ENCODE measurements at places on chromosomes 16 and 17. TPM values are rescaled to one million over a fixed set of nuclear protein-coding genes. Genes with fewer than 3 reads are reported as not detected.

The SNAI3 gene
- not detected for total RNA-seq

The NDUFAB1 gene
- 193 TPM for total RNA-seq

The C16orf89 gene
- total RNA-seq, result not detected

The NME1 gene
- total RNA-seq, result 671 TPM

The KCNH6 gene
- total RNA-seq, result not detected

The PPY gene
- total RNA-seq, result not detected

The KRTAP4-3 gene
- not detected for total RNA-seq

The RANBP10 gene
- total RNA-seq, result 9.5 TPM

The SLC16A13 gene
- 8.1 TPM for total RNA-seq

The MT2A gene
- total RNA-seq, result 2,109 TPM

The SCIMP gene
- not detected for total RNA-seq

The GRB7 gene
- total RNA-seq, result 2.8 TPM

The YBX2 gene
- 0.52 TPM for total RNA-seq

The ADAD2 gene
- total RNA-seq, result not detected

The PIPOX gene
- total RNA-seq, result 0.21 TPM

The DPEP2 gene
- total RNA-seq, result not detected

The ARHGDIG gene
- 3.2 TPM for total RNA-seq

The FZD2 gene
- 26.6 TPM for total RNA-seq

The CDH5 gene
- total RNA-seq, result 0.23 TPM

The C16orf46 gene
- 1.1 TPM for total RNA-seq

The SUZ12 gene
- total RNA-seq, result 18.9 TPM

The NHERF2 gene
- total RNA-seq, result 66.0 TPM

The DHRS7C gene
- not detected for total RNA-seq

The ALOXE3 gene
- 8.5 TPM for total RNA-seq

The CDRT4 gene
- not detected for total RNA-seq

The WFIKKN1 gene
- 0.19 TPM for total RNA-seq

The TNFRSF17 gene
- not detected for total RNA-seq

The KRTAP1-5 gene
- total RNA-seq, result not detected

The CCL17 gene
- total RNA-seq, result not detected

The NUDT7 gene
- 5.1 TPM for total RNA-seq

The TPSAB1 gene
- not detected for total RNA-seq

The CTRB1 gene
- not detected for total RNA-seq

The C16orf95 gene
- total RNA-seq, result 6.2 TPM

The SHISA6 gene
- total RNA-seq, result not detected

The VTN gene
- total RNA-seq, result 16.5 TPM

The ABI3 gene
- total RNA-seq, result not detected

The TMC7 gene
- 9.1 TPM for total RNA-seq

The CDH1 gene
- 4.2 TPM for total RNA-seq

The ATAD5 gene
- 4.6 TPM for total RNA-seq

The ZNF287 gene
- 15.2 TPM for total RNA-seq

The KRTAP2-2 gene
- total RNA-seq, result not detected

The SLFN14 gene
- not detected for total RNA-seq

Measured in A549 treated with GW870086 at 1 μM for 4 hours (cell line).